ENCODE measurements at places on chromosomes 2 and 18.

DNA sequence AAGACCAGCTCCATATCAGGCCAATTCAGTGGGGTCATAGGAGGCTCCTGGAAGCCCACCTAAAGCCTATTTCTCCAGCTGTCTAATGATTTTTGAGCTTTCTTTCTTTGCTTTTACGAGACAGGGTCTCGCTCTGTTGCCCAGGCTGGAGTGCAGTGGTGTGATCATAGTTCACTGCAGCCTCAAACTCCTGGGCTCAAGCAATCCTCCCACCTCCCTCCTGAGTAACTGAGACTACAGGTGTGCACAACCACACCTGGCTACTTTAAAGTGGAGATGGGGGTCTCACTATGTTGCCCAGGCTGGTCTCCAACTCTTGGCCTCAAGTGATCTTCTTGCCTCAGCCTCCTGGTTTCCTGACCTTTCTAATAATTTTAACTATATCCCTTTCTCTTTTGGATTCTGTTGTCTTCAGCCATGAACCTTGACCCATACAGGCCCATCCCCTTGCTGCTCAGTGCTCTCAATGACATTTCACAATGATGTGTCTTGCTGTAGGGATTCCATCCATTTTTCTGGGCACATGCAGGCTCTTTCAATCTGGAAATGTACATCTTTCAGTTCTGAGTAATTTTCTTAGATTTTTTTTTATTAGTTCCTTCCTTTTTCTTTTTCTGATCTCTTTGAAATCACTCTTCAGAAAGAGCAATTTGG lies 29.7 kb downstream of the GNLY start:
- no peak overlapping the region for H3K4me3 ChIP-seq
- no peak for DNase-seq
- H3K27me3 ChIP-seq: peaks cover 22% of the 10 kb centered on the region
- peak overlapping the region; percentile 10 for H3K27ac ChIP-seq

- peaks cover 9% of the 10 kb centered on the region for H3K27me3 ChIP-seq
- H3K4me3 ChIP-seq: no peak overlapping the region
- H3K27ac ChIP-seq: no peak overlapping the region
- H3K4me1 ChIP-seq: no peaks in the 10 kb centered on the region
- no peaks in the 10 kb centered on the region for H3K36me3 ChIP-seq
These were observed 229.0 kb downstream of the MGAT5 start for GRCh38 chr2:134482766-134483340.

- no peaks in the 10 kb centered on the region for H3K27me3 ChIP-seq
- DNase-seq: no peak
- H3K4me3 ChIP-seq: no peak overlapping the region
- H3K36me3 ChIP-seq: no peaks in the 10 kb centered on the region
These were observed 197.6 kb downstream of the BCL11A start for GRCh38 chr2:60355849-60356261.

DNA sequence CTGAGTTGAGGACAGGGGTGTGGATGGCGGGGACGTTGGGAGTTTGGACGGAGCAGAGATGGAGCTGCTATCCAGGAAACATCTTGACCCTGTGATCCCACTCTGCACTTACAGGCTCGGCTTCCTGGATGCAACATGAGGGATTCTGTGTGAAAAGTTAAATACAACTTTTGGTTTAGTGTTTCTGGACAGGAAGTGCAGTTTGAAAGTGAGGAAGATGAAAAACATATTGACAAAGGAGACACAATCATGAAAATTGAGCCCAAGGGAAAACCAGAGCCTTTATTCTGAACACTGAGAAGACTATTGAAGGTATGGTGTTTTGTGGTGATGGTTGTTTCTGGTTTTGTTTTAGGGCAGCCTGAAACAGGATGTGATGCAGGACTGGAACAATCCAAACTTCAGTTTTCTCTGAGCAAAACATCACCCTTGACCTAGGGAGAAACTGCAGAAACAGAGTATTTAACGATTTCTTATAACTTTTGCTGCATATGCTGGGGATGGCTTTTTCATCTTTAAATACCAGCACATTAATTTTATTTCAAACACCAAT lies 76.5 kb upstream of the RFX8 start:
- no peak overlapping the region for H3K4me3 ChIP-seq
- H3K4me1 ChIP-seq: no peaks in the 10 kb centered on the region
- no peak for DNase-seq
- H3K27ac ChIP-seq: no peak overlapping the region

GRCh38 chr2:172084395-172084644 lies 987 bp upstream of the DLX1 start:
- peaks cover 57% of the 10 kb centered on the region for H3K4me1 ChIP-seq
- H3K27me3 ChIP-seq: peaks cover 97% of the 10 kb centered on the region
- H3K36me3 ChIP-seq: peaks cover 14% of the 10 kb centered on the region
- H3K27ac ChIP-seq: no peak overlapping the region
- H3K4me3 ChIP-seq: peak overlapping the region; percentile 91

- no peak for DNase-seq
- no peak overlapping the region for H3K4me3 ChIP-seq
- peaks cover 44% of the 10 kb centered on the region for H3K4me1 ChIP-seq
- H3K27me3 ChIP-seq: peaks cover 5% of the 10 kb centered on the region
These were observed 71.2 kb downstream of the MCFD2 start for GRCh38 chr2:46844443-46844842.

DNA sequence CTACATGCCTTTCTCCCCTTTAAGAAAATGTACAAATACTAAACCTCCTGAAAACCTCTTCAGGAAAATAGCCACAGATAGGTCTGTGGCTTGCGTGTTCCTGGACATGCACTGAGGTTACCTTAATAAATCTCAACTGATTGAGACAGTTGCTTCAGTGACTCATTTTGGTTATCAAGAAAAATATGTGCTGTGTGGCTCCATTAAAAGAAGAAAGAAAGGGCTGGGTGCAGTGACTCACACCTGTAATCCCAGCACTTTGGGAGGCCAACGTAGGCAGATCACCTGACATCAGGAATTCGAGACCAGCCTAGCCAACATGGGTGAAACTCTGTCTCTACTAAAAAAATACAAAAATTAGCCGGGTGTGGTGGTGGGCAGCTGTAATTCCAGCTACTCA lies 27.1 kb downstream of the CREG2 start:
- peak overlapping the region; percentile 64 for H3K27ac ChIP-seq
- no peak for DNase-seq
- H3K4me3 ChIP-seq: no peak overlapping the region

- H3K27ac ChIP-seq: no peak overlapping the region
- peaks cover 17% of the 10 kb centered on the region for H3K4me1 ChIP-seq
- H3K4me3 ChIP-seq: no peak overlapping the region
- DNase-seq: no peak
These were observed 468.4 kb downstream of the SUCLG1 start for GRCh38 chr2:83990636-83991035.

- no peak for DNase-seq
- H3K27ac ChIP-seq: no peak overlapping the region
- no peak overlapping the region for H3K4me3 ChIP-seq
- peaks cover 22% of the 10 kb centered on the region for H3K4me1 ChIP-seq
- no peaks in the 10 kb centered on the region for H3K36me3 ChIP-seq
These were observed 223.9 kb upstream of the TCF4 start for GRCh38 chr18:55811925-55812324.

GRCh38 chr2:9488583-9489547 lies 14.5 kb downstream of the IAH1 start:
- H3K27me3 ChIP-seq: no peaks in the 10 kb centered on the region
- peaks cover 59% of the 10 kb centered on the region for H3K36me3 ChIP-seq
- no peak overlapping the region for H3K27ac ChIP-seq
- no peak overlapping the region for H3K4me3 ChIP-seq

GRCh38 chr2:187390891-187391290 lies 57.2 kb downstream of the CALCRL start:
- no peak overlapping the region for H3K27ac ChIP-seq
- H3K36me3 ChIP-seq: no peaks in the 10 kb centered on the region
- no peak for DNase-seq
- no peaks in the 10 kb centered on the region for H3K4me1 ChIP-seq

GRCh38 chr2:30269771-30270145 lies 38.4 kb downstream of the LBH start:
- no peak overlapping the region for H3K4me3 ChIP-seq
- H3K36me3 ChIP-seq: no peaks in the 10 kb centered on the region
- H3K27ac ChIP-seq: no peak overlapping the region
- H3K4me1 ChIP-seq: peaks cover 16% of the 10 kb centered on the region
- DNase-seq: no peak
- no peaks in the 10 kb centered on the region for H3K27me3 ChIP-seq

DNA sequence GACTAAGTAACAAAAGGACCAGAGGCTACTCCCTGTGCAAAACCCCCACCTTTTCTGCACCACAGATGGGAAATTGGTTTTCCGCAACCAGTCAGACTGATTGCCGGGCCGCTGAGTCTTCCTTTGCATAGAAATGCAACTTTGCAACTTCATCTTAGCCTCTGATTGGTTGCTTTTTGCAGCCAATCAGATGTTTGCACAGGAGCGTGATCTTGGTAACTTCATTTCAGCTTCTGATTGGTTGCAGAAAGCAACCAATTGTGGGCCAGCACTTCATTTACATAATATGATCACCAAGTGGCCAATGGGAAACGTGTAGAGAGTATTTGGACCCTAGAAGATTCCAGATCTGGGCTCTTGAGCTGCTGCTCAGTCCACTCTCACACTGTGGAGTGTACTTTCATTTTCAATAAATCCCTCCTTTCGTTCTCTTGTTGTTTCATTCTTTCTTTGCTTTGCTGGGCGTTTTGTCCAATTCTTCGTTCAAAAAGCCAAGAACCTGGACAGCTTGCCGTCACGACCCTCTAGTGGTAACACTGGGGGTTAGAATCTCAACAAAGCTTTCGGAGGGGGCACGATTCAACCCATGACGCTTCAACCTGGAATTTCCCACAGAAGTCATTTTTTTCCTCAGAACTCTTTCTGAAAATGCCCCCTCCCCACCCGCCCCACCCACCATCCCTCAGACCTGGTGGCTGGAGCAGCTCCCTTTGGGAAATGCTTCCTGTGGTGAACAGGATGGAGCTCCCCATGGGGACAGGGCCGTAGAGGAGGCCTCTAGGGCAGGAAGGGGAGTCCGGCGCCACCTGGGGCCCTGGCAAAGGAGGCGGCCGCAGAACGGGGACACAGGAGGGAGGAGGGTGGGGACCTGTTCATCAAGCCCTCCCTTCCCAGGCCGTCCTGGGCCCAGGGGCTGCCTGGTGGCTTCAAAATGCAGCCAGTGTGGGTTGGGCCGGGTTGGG lies 31.8 kb upstream of the KCNF1 start:
- no peak for DNase-seq
- no peak overlapping the region for H3K27ac ChIP-seq
- peaks cover 11% of the 10 kb centered on the region for H3K4me1 ChIP-seq
- no peak overlapping the region for H3K4me3 ChIP-seq
- no peaks in the 10 kb centered on the region for H3K36me3 ChIP-seq
